ENCODE measurements at places on chromosomes 3 and 15. TPM values are rescaled to one million over a fixed set of nuclear protein-coding genes. Genes with fewer than 3 reads are reported as not detected.

DNA sequence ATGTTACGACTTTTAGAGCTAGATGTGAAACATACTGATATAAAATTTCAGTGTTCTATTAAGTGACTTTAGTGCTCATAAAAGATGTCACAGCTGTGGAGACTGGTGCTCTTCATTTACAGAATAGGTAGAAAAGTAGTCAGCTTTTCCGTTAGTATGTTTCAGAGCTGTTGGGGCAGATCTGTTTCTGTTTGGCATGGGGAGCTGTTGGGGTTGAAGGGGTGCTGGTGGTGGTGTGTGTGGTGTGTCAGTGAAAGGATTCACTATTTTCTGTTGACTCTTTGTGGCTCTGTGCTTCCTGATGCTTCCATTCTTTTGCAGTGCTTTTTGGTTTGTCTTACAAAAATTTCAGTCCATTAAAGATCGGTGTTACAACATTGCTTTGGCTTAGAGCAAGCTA is 3.2 kb downstream of the UBE2E2 start:
- DNase-seq, result no peak
- peaks cover 14% of the 10 kb centered on the region for H3K4me1 ChIP-seq
- H3K27me3 ChIP-seq, result no peaks in the 10 kb centered on the region
- no peaks in the 10 kb centered on the region for H3K36me3 ChIP-seq
- H3K4me3 ChIP-seq, result no peak overlapping the region

Gene ECE2
- not detected for total RNA-seq

Gene HTD2
- total RNA-seq, result 6.2 TPM

Gene GPR160
- 22.3 TPM for total RNA-seq

GRCh38 chr3:159229116-159229680 is 427.3 kb downstream of the MFSD1 start:
- no peaks in the 10 kb centered on the region for H3K36me3 ChIP-seq
- no peak overlapping the region for H3K4me3 ChIP-seq
- H3K27ac ChIP-seq, result no peak overlapping the region
- no peaks in the 10 kb centered on the region for H3K27me3 ChIP-seq
- H3K4me1 ChIP-seq, result no peaks in the 10 kb centered on the region

All from upper lobe of right lung (tissue), 1 donor.